Activated CD4-positive, alpha-beta T cell treated with anti-CD3 and anti-CD28 coated beads, Interleukin-2, amount 50 U/mL, for 4 hours (primary cell): ENCODE measurements at places on chromosomes 6 and 20.

GRCh38 chr20:49935746-49936152 lies 448 bp upstream of the RNF114 start:
- DNase-seq = no peak

- no peak for DNase-seq
Measured at GRCh38 chr6:165732696-165733488, 69.9 kb upstream of the PDE10A start.

GRCh38 chr6:109896341-109896740 lies 81.8 kb upstream of the GPR6 start:
- no peak for DNase-seq

DNA sequence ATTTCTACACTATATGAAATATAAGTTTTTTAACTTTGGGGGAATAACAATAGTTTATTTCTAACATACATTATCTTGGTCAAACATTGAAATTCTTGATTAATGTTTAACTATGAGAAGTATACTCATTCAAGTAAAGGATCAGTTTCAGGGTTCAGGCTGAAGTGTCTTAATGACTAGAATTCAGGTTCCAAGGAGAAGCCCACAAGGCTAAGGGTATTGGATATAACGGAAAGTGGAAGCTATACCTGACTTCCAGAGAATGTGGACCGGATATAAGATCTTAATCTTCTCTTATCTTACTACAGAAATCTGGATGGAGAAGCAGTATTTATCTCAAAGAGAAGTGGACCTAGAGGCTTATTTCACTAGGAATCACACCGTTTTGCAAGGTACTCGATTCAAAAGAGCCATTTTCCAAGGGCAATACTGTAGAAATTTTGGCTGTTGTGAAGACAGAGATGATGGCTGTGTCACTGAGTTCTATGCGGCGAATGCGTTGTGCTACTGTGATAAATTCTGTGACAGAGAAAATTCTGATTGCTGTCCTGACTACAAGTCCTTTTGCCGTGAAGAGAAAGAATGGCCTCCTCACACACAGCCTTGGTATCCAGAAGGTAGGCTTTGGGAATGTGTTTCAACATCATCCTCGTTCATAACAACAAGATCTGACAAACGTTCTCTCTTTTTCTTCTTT lies at the start of gene TINAG:
TSS of gene TINAG (plus strand) at position 153 of the 697 bp plus-strand sequence. CDS start at position 263, 110 bp downstream.
- no peak for DNase-seq

- DNase-seq = no peak
Measured at GRCh38 chr6:16683641-16684194, 77.5 kb downstream of the ATXN1 start.

GRCh38 chr6:26195924-26196845 lies 109.0 kb downstream of the HFE start:
- no peak for DNase-seq
